ENCODE measurements at places on chromosomes 7 and 10.

GRCh38 chr10:97518301-97519043 lies 19.7 kb downstream of the UBTD1 start:
- DNase-seq, result peak; percentile 56

DNA sequence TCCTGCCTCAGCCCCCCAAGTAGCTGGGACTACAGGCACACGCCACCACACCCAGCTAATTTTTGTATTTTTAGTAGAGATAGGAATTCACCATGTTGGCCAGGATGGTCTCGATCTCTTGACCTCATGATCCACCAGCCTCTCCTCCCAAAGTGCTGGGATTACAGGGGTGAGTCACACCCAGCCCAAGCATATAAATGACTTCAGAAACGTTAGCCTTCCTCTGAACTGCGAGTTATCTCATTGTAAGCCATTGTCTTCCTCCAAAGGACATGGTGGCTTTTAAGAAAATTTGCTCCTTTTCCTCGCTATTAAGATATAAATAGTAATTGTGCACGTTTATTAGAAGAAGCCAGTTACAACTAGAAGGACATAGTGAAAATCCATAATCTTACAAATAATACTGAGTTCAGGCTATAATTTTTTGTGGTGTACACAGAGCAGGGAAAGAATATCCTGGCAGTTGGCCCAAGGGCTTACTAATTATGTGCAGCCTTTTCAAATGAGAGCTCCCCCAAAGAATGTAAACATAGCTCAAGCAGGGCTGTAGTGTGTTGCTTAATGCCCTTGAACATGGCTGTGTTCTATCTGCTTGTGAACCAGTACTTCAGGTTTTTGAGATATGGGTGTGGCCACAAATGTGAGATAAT lies 495.8 kb downstream of the PARD3 start:
- DNase-seq, result peak; percentile 94

DNA sequence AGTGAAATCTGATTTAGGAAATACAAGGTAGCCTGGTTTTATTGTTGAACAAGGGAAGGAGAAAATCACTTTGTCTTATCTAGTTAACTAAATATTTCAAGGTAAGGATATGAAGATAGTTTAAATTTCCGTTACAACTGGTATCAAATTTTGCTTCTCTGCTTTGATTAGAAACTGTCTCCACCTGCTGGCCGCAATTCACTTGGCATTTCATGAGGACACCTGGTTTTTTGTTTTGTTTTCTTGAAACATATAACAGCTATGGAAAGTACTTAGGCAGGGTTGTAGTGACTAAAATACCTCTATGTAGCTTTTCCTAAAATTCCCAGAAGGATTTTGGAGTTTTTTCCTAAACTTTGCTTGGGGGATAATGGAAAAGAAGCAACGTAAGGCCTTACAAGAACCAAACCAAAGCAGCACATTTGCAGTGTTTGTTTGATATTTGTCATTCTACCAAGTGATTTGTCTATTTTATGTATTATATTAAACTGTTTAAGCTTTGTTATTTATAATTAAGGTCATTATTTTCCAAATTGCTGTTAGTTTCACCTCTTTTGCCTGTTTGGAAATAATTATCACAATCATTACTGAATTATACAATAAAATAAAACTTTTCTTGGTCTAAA lies 73.6 kb downstream of the AHCYL2 start:
- DNase-seq, result peak; percentile 60

- no peak for DNase-seq
Measured at GRCh38 chr7:96212474-96212873, 109.4 kb downstream of the SLC25A13 start.

- DNase-seq, result no peak
Measured at GRCh38 chr10:72561745-72562166, 64.1 kb downstream of the MICU1 start.

DNA sequence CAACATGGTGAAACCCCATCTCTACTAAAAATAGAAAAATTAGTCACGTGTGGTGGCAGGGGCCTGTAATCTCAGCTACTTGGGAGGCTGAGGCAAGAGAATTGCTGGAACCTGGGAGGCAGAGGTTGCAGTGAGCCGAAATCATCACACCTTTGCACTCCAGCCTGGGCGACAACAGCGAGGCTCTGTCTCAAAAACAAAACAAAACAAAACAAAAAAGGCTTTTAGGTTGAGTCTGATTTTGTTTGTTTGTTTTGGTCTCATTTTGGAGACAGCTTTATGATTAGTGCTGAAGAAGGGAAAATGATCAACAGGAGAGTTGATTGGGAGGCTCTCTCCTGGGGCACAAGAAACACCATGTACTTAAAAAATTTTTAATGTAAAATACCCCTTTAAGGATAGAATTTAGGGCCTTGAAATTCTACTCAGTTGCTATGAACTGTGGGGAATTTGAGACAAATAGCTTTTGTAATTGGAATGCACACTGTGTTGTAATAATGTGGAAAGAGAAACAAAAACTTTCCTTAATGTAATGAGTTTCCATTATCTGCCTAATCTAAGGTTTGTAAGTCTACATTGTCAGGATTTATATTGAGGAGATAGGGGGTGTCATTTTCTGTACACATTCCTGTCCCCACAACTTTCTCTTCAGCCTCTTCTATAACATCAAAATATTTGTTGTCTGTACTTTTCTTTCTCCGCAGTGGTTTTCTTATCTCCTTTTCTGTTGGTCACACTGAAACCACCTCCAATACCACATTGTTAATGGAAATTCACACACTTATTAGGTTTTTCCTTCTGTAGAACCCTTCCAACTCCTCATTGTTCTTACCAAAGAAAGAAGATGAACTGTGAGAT lies 41.3 kb downstream of the ARID5B start:
- DNase-seq, result peak; percentile 76

DNA sequence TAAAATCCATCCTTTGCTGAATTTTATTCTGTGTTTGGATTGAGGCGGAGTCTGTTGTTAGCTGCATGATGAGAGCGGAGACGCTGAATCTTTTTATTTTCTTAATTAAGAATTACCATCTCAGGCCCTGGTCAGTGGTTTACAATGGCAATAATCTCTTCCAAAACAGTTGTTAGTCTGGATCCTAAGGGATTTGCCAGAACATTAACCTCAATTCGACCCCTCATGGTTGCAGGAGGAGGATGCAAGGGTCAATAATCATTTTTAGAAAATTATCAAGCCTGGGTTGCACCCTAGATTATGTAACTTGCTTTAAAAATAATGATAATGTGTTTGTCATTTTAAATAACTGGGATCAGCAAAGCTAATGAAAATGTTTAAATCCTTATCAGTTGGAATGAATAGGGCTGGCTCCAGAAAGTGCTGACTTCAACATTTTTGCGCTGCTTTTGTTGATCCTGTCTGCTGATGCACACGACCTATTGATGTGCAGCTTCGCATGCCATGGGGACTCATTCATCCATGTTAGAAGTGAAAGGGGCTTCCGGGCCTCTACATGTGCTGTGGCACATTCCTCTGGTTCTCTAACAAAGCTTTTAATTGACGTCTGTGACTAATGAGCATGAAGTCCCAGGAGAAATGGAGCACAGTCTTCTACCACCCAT lies 80.7 kb upstream of the KIAA1217 start:
- peak; percentile 3 for DNase-seq

GRCh38 chr10:43752682-43753081 lies 104.0 kb upstream of the ZNF32 start:
- DNase-seq, result no peak

DNA sequence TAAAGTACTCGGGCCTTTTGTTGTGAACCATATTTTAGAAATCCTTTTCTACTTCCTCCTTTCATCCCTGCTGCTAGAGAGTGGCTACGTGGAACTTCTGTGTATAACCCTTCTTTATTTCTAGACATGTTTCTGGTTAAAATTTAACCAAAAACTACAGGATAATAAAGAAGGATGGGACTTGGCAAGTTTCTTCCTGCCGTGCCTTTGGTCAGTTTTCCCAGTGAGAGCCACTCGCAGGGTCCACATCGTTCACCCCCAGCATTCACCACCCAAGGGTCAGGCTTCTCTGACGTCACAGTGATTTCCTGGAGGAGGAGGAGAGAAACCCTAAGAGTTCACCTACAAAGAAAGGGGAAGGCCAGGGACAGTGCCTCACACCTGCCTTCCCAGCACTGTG lies 45.4 kb downstream of the NKX6-2 start:
- no peak for DNase-seq

- DNase-seq, result no peak
Measured at GRCh38 chr10:76906256-76906655, 731.4 kb downstream of the KCNMA1 start.

GRCh38 chr7:2129323-2130095 lies 103.2 kb downstream of the MAD1L1 start:
- no peak for DNase-seq

GRCh38 chr10:12973149-12973718 lies 28.3 kb downstream of the CCDC3 start:
- DNase-seq, result no peak

DNA sequence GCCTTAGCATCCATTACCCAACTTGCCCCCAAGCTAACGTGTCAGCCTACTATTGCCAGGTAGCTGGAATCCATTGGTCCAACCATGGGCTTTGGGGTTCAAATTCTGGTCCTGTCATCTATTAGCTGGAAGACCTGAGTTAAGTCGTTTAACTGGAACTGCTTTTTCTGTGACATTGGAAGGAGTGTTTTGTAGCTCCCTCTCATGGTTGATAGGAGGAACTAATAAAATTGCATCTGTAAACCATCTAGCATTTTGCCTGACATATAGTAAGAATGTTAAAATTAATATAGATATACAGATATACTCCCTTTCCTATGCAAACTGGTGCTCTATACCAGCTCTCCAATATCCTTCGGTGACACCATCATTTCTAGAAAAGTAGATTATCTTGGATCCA lies 23.8 kb upstream of the SLF2 start:
- no peak for DNase-seq

- no peak for DNase-seq
Measured at GRCh38 chr7:66237906-66238772, 33.0 kb downstream of the TPST1 start.

GRCh38 chr10:84826704-84827103 lies 498.3 kb downstream of the CCSER2 start:
- no peak for DNase-seq

DNA sequence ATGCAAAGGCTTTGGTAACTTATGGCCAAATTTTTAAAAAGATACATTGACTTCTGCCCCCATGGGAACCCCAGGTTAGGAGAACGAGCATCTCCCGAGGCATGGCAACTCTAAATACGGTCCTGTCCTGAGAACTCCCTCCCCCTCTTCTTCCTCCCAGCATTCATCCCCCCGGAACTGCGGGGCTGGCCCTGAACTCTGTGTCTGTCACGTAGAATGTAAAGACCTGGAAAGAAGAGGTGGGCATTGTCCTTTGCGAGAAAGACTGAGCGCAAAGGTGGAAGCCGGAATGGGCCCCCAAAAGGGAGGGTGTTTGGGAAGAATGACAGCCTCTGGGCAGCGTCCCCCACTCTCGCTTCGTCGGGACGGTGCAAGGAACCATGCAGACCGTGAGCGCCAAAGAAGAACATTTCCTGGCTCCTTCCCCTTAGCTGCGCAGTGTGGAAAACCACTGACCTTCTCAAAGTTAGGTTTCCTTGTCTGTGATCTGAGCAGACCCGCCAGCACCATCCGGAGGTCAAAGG lies 21.0 kb downstream of the SHH start:
- DNase-seq, result no peak

DNA sequence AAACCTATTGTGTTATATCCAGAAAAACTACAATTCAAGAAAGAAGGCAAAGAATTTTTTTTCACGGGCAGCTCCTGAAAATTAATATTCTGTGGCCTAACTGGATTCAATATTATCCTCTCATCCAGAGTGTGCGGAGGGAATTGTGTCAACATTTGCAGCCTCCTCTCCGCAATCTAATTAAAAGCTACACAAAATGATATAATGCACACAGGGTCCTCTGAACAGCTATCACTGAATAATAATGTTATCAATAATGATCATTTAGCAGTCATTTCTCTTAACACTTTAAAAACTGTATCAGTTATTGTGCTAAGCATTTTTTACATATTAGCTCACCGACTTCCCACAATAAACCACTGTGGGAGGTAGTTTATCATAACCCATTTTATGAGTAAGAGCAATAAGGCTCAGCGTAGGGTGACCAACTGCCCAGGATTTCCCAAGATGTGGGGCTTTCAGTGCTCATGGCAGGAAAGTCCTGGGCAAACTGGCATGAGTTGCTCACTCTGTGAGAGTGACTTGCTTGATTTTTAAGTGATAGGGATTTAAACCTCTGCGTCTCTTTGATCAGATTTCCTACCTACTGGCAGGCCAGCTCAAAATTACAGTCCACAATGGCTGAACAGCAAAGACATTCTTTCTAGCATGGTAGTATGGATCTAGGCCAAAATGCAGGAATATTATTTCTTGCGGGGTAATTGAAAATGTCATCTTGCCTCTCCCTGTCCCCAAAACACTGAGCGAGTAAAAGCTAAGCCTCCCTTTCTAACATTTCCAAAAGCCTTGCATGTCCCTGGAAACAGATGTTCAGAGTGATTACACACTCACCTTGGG lies 65.7 kb downstream of the AOAH start:
- DNase-seq, result peak; percentile 82

GRCh38 chr7:151115121-151115835 lies 29.0 kb downstream of the AGAP3 start:
- no peak for DNase-seq

GRCh38 chr7:41445432-41445831 lies 257.5 kb downstream of the INHBA start:
- DNase-seq, result no peak

- DNase-seq, result peak; percentile 40
Measured at GRCh38 chr10:11823122-11823988, at the start of gene PROSER2. PROSER2 (plus strand) TSS chr10:11823356; CDS start chr10:11852078, 28,722 bp downstream.

DNA sequence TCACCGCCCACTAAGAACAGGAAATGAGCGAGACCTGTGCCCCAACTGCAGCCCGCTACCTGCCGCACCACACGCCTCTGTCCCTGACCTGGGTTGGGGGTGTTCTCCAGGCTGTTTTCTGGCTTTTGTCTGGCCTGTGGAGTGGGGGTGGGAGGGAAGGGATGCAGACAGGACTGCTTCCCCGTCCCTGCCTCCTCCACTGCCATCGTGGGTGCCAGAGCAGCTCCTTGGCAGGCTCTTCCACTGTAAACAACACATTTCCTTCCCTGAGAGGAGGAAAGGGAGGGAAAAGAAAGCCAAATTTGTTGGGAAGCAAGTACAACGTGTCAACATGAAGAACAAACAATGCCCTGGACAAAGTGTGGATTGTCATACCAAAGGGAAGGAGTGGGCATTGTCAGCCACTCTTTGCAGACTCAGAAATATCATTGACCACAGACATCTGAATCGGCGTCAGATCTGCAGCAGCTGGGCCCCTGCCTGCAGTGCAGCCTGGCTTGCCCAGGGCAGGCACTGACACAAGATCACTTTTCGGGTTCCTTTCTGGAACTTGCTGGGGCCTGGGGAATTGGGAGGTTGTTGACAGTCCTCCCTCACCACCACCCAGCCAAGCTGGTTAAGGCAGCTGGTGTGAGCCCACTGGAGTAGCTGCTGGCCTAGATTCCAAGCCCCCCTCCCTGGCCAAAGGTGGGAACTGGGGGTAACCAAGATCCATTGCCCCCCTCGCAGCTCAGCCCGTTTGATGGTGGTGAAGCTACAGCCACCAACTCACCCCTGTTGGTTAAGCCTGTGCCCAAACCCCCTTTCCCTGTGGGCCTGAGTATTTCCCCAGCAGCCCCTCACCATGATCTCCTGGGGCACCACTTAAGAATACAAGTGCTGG lies 22.6 kb upstream of the TRIM8 start:
- DNase-seq, result no peak
